Iris pigment epithelial cell (primary cell): ENCODE measurements at places on chromosomes 5 and 9.

- no peak for DNase-seq
These were observed 104.6 kb downstream of the DMRT2 start for GRCh38 chr9:1154739-1155138.

GRCh38 chr9:34985311-34985899, 4.1 kb upstream of the DNAJB5 start:
- peak; percentile 60 for DNase-seq

- peak; percentile 41 for DNase-seq
These were observed 144.7 kb downstream of the KDM4C start for GRCh38 chr9:6902423-6902822.

DNA sequence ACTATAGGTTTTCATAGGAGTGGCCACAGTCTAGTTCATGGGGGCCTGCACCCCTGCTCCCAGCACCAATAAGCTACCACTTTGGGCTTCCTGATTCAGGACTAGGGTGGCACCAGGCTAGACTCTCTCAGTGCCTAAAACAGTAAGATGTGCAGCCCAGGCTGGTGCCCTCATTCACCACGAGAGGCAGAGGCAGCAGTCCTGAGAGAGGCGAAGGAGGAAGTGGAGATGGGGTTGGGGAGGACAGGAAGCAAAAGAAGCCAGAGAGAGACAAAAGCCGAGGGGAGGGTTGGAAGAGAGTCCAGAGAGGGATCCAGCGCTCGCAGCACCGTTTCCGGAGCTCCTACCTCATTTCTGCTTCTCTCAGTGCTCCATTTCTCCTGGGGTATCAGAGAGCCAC, 180.9 kb downstream of the MED10 start:
- DNase-seq = no peak

- no peak for DNase-seq
These were observed 393.5 kb downstream of the DMAC1 start for GRCh38 chr9:7405924-7406604.

GRCh38 chr9:123262338-123262737, 6.0 kb downstream of the STRBP start:
- DNase-seq = no peak

GRCh38 chr5:160287378-160288051, 24.8 kb downstream of the CCNJL start:
- DNase-seq = peak; percentile 48

- no peak for DNase-seq
These were observed 89.0 kb upstream of the NIPBL start for GRCh38 chr5:36787365-36788093.

DNA sequence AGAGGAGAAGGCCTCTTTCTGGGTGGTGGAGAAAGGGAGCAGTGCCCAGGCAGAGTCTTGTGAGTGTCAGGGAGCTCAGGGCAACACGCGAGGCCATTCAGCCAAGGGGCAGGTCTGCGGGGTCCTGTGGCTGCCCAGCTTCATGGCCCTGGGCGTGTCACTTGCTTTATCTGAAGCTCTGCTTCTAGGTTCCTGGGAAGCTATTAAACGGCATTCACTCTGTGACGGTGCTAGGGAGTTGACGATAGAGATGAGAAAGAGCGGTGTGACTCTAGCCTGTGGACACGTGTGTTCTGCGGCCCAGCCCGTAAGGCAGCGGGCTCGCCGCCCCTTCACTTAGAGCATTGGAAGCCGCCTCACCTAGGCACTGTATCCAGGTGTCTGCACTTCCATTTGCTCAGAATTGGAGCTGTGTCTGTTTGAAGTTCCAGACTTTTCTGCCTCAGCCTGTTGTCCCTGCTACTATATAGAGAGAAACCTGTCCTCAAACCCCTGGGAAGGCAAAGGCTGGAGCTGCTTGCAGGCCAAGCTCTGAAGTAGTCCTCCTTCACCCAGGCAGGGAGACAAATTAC, 88.3 kb downstream of the PHF2 start:
- no peak for DNase-seq

- no peak for DNase-seq
These were observed 357.3 kb downstream of the SPOCK1 start for GRCh38 chr5:137141779-137142178.

DNA sequence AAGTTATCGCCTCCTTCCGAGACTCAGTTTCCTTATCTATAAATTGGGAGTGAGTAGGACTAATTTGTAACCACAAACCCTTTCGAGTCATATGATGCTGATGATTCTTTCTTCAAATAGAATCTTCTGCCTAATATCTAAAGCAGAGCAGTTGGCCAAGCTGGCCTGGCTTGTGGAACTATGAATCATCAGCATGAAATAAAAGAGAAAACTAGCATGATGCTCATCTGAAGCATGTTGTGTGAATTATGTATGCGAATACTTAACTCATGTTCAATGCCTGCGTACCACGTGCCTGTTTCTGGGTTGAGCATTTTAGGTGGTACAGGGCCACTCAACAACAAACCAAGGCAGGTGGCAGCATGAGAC, 15.0 kb upstream of the ORM1 start:
- DNase-seq = peak; percentile 52

- no peak for DNase-seq
These were observed 715 bp downstream of the LCN8 start for GRCh38 chr9:136757328-136757727.

- DNase-seq = no peak
These were observed 139.1 kb upstream of the MAP3K1 start for GRCh38 chr5:56676091-56676768.

DNA sequence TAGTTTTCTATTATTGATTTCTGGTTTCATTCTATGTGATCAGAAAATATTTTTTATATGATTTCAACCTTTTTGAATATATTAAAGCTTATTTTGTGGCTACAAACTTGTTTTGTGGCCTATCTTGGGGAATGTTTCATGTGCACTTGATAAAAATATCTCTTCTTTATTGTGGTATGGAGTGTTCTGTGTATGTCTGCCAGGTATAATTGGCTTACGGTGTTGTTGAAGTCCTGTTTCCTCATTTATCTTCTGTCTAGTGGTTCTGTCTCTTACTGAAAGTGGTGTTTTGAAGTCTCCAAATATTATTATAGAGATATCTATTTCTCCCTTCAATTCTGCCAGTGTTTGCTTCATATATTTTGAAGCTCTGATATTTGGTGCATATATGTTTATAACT, 9.6 kb downstream of the CARD19 start:
- no peak for DNase-seq

- no peak for DNase-seq
These were observed 106.3 kb downstream of the SLC1A3 start for GRCh38 chr5:36712706-36713105.
